Caki2 (cell line): ENCODE measurements at places on chromosomes 7 and 10.

DNA sequence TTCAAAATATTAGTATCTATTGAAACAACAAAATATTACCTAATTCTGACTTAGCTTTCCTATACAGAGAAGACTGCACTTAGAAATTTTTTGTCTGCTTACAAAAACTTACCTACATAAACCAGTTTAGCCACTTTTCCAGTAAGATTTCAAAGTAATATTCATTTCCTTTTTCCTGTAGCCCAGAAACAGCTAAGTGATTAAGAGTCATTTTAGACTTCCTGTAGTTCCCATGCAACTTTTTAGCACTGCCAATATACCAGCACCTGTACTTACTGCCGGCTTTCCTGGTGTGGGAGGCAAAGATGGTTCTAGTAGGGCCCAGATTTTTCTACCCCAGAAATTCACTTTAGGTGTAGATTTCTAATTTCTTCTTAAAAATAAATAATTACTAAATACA is 21.8 kb downstream of the NT5C2 start:
- DNase-seq, result no peak

DNA sequence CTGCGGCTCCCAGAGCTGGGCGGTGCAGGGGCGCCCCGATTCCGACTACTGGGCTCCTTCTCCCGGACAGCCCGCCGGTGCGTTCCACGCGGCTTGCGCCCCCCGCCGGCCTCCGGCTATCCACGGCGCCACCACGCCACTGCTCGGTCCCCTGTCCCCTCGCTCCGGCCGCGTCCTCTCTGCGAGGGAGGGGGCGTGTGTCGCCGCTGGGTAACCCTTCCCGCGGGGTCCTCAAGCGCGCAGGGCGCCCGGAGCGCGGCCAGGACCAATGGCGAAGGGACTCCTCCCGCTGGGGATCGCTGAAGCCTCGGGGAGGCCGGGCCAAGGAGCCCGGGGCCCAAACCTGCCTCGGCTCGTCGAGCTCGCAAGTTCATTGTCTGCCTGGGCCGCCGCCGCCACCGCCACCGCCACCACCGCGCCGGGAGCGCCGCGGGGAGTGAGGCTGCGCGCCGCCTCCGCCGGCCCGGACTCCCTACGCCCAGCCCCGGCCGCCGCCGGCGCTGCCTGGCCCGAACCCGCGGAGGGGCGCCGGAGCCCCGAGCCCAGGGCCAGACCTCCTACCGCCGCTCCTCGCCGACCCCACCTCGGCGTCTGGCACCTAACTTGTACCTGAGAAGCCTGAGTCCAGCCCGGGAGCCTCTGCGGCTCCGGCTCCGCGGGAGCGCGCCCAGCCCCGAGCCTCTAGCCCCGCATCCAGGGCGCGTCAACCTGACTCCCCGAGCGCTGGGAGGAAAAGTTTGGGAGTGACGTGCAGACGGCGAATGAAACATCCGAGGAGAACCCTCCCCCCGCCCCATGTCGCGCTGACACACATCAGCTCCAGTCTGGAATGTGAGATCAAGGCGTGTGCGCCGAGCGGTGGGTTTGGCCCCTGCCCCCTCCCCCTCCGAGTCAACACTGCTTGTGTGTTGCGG is at the start of gene CHST15:
TSS of gene CHST15 (minus strand) at position 739 of the 914 bp plus-strand sequence. CDS start 47,386 bp downstream, outside the sequence.
- peak; percentile 87 for DNase-seq

DNA sequence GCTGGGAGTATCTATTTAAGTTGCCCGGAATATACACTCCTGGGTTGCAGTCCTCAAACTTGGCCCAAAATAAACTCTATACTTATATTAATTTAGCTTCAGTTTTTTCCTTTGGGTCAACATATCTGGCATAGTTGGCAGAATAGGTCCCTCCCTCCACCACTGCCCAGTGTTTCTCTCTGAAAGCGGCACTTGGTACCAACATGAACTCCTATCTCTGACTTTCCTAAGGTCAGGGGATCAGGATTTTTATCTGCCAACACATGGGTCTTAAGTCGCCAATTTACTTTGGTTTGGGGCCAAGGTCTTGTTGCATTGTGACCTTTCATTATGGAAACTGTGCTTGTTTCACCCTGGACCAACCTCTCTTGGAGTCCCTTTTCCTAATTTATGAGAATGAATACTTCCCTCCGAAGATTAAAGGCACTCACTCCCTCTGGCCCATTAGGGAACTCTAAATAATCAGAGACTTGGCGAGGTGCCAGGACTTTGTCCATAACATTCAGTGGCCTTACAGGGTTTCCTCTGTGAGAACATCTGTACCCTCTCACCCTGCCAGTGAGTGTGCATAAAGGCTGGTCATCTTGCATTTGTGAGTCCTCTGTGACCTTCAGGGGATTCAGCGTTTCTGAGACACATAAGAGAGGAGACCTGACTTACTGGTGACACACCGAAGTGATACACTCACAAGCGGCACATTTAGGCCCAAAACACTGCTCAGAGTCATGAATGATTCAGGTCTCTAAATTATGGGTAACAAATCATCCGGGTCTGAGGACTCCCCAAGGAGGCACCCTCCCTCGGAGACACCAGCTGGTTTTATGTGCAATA is 19.7 kb upstream of the FKBP9 start:
- DNase-seq, result no peak

- no peak for DNase-seq
Measured at GRCh38 chr10:44983066-44983894, 4.7 kb upstream of the DEPP1 start.

DNA sequence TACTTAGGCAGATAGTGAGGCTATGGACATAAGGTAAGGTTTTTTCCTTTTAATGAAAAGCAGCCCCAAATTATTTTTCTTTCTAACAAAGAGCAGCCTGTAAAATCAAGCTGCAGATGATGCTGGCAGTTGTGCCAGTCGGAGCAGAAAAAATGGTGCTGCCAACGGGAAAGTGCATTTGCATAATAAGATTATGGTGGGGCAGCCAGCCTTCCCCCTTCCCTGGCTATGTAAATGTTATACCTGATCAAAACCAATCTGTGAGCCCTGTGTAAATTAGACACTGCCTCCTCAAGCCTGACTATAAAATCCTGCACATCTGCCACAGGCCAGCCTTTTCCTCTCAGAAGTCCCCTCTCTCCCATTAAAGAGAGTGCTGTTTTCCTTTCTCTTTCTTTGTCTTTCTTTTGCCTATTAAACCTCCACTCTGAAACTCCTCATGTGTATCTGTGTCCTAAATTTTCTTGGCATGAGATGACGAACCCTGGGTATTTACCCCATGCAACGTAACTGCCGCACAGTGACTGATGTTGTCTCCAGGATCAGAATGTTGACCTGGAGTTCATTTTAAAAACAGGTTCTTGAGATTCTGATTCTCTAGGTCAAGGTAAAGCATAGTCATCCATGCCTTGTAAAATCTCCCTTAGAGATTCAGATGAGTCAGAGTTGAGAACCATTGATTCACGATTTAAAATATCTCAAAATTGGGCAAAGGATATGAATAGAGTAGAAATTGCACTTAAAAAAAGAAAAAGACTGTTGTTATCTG is 167.3 kb upstream of the C1GALT1 start:
- no peak for DNase-seq

DNA sequence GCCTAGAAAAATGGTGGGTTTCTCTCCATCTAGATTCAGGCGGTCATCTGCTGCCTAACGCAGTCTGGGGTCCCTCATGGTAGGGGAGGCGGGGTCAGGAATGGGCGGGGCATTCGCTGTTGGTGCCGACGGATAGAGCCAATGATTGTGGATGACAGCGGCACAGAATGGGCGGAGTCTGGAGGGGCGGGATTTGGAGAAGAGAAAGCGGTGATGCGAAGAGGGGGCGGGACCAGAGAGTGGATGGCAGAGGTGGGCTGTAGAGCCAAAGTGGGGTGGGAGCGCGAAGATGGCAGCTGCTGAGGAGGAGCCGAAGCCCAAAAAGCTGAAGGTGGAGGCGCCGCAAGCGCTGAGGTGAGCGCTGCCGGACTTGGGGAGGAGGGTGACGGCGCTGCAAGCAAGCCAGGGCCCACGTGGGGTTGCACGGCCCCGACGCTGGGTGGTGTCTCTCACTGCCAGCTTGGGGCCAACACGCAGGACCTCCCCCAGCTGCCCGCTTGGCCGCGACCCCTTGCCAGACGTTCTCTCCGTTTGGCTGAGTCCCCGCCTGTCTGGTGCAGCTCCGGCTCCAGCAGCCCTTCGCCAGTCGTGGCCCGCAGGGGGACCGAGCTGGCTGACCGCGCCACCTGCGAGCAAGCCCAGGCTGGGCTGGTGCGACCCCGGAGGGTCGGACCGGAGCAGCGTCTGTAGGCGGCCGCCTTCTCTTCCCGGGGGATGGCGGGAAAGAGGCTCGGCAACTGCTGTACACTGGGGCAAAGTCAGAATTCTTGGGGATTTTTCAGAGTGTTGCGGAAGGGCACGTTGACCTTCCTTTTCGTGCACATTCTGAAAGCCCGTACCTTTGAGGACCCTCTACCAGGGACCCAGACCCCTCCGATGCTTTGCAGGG is at the start of gene ADK:
TSS of gene ADK (plus strand) at position 232 of the 889 bp plus-strand sequence. CDS start at position 290, 58 bp downstream.
- DNase-seq, result peak; percentile 98

DNA sequence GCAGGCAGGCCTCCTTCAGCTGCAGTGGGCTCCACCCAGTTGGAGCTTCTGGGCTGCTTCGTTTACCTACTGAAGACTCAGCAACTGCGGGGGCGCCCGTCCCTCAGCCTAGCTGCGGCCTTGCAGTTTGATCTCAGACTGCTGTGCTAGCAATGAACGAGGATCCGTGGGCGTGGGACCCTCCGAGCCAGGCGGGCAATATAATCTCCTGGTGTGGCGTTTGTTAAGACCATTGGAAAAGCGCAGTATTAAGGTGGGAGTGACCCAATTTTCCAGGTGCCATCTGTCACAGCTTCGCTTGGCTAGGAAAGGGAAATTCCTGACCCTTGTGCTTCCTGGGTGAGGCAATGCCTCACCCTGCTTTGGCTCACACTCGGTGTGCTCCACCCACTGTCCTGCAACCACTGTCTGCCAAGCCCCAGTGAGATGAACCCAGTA is 159.2 kb upstream of the FOXP2 start:
- DNase-seq, result peak; percentile 83

GRCh38 chr7:116439841-116440549 is 59.5 kb upstream of the CAV2 start:
- no peak for DNase-seq

DNA sequence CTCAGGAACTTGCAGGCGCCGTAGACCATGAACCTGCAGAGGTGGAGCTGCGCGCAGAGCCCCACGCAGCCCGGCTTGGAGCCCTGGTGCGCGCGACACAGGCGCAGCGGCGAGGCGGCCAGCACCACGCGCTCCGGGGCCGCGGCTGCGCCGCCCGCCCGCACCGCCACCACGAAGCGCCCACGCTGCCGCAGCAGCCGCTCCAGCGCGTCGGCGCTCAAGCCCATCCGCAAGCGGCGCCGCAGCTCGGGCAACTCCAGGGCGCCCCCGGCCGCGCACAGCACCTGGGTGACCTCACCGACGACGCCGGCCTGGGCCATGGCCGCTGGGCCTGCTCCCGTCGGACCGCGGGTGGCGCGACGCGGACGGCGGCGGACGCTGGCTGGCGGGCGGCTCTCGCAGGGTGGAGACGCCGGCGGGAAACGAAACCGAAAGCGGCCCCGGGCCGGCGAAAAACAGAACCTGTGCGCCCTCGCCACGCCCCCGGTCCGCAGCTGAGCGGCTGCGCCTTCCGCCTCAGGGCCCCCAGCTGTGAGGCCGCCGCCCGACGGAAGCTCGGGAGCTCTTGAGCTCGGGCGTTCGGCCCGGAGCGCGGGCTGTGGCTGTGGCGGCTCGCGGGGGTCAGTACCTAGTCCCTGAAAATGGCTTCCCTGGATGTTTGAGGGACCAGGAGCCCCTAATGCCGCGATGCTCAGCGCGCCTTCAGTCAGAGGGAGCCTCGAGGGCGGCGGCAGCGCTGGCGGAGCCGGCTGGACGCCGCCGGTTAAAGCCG is at the start of gene PARP12:
TSS of gene PARP12 (minus strand) at position 424 of the 772 bp plus-strand sequence. CDS start at position 320, 104 bp downstream.
- DNase-seq, result peak; percentile 83

DNA sequence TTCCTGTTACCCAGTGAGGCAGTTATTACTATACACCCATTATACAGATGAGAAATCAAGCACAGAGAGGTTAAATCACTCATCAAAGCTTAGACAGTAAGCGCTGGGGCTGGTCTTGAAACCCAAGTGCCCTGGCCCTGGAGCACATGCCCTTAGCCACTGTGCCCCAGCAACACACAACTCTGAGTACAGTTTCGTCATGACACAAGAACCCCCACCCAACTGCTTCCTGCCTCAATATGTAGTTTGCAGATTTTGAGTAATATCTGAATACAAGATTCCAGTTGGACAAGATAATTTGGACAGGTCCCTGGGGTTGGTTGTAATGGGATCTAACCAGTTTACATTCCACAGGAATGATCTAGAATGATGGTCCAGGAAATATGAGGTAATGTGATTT is 62.8 kb downstream of the SH3PXD2A start:
- DNase-seq, result no peak

- no peak for DNase-seq
Measured at GRCh38 chr10:103193820-103194529, 903 bp upstream of the NT5C2 start.

DNA sequence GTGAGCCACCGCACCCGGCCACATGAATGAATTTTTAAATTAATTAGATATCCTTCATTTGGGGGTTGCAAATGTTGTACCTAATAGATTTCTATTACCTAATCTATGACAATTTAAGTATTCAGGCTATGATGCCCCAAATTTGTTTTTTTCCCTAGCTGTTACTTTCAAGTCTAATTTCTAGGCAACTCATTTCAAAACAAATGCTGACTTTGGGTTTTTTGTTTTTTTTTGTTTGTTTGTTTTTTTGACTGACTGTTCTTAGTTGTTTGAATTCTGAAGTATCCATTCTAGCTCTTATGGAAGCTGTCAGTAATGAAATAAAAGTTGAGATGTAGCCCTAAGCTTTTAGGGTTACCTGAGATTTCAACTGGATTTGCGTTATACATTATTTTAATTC is 62.3 kb downstream of the CREM start:
- DNase-seq, result no peak

DNA sequence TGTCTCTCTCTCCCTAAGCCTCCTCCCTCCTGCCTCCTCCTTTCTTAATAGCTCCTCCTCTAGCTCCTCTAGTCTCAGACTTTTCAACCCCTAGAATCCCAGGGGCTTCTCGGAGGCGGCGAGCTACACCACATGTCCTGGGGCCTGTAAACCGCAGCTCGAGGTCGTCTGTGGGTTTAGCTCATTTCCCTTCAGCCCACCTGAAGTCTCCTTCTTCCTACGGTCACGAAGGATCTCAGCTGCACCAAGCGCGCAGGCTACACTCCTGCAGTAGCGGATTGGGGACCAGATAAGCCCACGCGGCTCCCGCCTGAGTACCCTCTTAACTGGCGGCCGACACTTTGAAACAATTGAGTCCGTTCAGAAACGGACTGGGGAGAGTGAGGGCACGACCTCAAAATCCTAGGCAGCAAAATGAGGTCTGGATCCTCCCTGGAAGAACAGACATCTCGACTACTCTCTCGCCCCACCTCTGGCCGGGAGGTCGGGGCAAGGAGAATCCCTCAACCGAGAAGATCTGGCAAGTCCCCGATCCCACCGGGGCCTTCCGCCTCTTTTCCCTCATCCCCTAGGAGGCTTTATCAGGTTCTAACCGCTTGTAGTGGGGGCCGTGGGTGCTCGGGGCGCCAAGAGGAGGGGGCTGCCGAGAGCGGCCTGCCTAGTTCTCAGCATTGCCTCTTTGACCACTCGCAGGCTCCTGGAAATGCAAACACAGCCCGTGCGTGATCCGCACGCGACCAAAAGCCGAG is 1.3 kb upstream of the SORCS3 start:
- DNase-seq, result peak; percentile 41
